ENCODE measurements at places on chromosomes 1 and 21. TPM values are rescaled to one million over a fixed set of nuclear protein-coding genes. Genes with fewer than 3 reads are reported as not detected.

Gene LCE2A
- polyA plus RNA-seq = not detected

Gene HSPB7
- polyA plus RNA-seq = 5.8 TPM

Gene FMO1
- 185 TPM for polyA plus RNA-seq

DNA sequence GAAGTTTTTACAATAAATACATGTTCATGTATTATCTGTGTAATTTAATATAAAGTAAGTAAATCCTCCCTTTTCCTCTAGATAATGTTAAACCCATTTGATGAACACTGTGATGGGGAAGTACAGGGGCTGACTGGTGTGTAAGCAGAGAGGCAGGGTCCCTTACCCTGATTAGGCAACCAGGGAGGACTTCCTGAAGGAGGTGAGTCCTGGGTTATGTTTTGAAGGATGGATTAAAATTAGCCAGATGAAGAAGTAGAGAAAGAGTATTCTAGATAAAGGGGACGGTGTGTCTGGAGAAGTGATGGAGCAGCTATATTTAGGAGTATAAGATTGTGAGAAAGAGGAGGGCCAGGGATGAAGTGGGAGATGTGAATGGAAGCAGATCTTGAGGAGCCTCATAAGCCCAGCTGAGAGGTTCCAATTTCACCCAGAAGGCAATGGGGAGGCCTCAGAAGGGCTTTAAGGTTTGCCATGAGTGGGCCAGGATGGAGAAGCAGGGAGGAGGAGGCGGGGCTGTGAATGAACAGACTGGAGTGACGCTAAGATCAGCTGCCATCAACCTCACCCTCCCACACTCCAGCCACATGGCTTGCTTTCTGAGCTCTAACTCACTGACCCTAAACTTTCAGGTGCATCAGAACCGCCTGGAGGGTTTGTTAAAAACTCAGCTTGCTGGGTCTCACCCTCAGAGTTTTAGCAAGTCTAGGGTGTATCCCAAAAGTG lies 30.9 kb upstream of the ID3 start:
- no peak for DNase-seq

- DNase-seq = no peak
Observed at GRCh38 chr1:150168960-150169601, 19.4 kb downstream of the PLEKHO1 start.

DNA sequence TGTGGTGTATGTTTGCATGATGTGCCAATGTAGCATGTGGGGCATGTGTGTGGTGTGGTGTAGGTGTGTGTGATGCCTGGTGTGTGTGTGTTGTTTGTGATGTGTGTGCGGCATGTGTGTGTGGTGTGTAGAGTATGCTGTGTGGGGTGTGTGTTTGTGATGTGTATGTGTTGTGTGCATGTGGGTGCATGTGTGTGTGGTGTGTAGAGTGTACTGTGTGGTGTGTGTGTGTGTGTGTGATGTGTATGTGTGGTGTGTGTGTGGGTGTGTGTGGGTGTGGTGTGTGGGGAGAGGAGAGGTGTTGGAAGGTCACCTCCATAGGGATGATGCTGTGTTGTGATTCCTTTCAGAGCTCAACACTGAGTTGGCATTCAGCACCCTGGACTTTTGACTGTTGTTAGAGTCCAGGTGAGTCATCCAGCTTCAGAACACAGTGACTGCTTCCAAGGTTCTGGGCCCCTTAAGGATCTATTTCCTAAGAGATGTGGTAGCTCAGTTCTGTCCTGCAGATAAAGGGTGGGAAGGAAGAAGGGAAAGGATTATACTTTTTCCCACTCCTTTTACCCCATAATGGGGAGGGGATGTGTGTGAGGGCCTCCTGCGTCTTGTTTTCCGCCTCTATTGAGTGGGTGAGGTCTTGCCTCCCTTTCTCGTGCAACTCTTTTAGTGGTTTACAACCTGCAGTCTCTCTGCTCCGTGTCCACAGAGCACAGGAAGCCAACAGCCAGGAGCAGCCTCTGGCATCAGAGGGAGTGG lies 47.6 kb downstream of the RHOU start:
- no peak for DNase-seq

DNA sequence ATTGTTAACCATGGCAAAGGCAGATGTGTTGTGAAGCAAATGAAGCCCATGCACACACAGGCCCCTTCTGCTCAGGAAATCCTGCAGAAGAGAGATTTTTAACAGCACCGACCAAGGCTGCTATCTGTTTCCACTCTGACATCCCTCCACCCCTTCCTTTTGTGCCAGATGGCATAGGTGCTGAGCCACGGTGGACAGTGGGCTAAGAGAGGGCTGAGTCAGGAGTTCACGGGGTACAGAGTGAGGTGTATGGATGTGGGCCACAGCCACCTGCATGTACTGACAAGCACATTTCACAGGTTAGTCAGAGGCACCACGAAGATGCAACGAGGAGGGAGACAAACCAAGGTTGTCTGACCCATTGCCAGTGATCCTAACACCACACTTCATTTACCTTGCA lies 9.5 kb downstream of the RSPH1 start:
- no peak for DNase-seq

Measured in right renal pelvis (tissue), 4 donors.